ENCODE measurements at places on chromosomes 4 and X.
A peak's percentile ranks its signal among the peaks of the same experiment; 100 is the strongest.

DNA sequence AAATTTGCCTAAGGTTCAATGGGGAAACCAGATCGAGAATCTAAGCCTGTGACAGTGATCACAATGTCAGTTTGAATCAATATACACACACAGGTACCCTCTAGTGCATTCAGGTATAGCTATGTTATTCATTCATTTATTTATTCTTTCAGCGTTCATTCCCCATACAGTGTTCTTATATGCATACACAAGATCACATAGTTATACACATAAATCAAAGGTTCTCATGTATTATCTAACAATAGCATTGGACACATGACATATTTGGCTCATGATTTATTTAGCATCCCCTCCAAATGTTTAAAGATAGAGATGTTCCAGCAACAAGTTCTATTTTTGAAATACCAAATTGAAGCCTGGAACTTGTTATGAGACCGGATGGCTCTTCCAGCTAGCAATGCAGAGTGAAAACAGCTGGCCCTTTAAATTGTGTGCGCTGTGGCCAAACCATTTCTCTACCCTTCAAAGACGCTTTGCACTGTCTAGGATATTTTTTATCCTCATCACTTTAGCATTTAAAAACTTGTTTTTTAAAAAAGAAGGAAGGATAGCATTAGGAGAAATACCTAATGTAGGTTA is 131.0 kb downstream of the ATXN3L start:
- no peak for DNase-seq

GRCh38 chr4:161817914-161818313 is 345.9 kb downstream of the FSTL5 start:
- no peak for DNase-seq

DNA sequence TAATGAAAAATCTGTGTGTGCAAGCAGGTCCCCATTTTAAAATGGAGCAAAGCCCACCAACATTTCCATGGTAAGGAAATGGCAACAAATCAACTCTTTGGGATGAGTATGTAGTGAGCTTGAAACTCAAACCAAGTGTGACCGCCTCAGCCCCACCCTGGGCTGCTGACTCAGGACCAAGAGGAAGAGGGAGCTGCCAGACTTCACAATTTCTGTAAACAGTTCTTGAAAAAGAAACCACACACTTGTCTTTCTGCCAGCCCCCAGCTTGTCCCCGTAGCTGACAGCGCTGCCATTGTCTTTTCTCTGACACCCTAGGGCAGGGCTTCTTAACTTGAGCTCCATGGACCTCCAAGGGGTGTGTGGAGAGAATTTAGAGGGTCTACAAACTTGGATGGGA is 10.3 kb downstream of the RTL5 start:
- peak; percentile 56 for DNase-seq

GRCh38 chr4:3314706-3315260 is 22.0 kb downstream of the RGS12 start:
- DNase-seq: no peak

DNA sequence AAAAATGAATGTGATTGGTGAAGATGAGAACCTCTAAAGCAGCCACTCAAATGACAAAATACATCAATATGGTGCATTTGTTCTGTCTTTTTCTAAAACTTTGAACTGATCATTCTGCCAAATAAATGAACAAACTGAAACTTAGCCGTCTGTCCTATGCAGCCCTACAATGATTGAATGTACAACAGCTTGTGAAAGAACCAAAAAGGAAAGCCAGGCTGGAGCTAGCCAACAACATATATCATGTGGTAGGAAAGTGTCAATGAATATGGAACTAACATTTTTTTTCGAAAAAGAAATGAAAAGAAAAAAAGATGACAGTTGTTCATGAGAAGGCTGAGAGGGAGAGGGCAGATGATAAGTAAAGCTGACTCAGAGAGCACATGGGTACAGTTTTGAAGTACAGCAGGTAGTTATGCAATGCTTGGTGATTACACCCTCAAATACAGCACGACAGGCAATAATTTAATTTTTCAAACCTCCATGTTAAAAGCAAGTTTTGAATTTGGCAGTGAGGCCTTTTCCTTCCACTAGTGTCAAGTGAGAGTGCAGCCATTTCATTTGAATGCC is 21.2 kb upstream of the SLC7A11 start:
- DNase-seq: no peak

- DNase-seq: peak; percentile 4
Observed at GRCh38 chr4:74874753-74875367, 58.1 kb upstream of the PARM1 start.

DNA sequence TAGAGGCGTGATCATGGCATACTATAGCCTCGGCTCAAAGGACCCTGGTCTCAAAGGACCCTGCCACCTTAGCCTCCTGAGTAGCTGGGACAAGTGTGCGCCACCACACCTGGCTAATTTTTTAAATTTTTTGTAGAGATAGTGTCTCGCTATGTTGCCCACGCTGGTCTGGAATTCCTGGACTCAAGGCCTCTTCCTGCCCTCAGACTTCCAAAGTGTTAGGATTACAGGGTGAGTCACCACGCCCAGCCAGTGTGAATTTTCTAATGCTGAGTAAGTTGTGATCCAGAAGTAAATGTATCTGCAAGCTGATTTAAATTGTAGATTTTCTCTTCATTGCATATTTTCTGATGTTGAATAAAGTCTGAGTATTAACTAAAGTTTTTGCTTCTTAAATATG is 2.6 kb upstream of the ZNF674 start:
- no peak for DNase-seq

DNA sequence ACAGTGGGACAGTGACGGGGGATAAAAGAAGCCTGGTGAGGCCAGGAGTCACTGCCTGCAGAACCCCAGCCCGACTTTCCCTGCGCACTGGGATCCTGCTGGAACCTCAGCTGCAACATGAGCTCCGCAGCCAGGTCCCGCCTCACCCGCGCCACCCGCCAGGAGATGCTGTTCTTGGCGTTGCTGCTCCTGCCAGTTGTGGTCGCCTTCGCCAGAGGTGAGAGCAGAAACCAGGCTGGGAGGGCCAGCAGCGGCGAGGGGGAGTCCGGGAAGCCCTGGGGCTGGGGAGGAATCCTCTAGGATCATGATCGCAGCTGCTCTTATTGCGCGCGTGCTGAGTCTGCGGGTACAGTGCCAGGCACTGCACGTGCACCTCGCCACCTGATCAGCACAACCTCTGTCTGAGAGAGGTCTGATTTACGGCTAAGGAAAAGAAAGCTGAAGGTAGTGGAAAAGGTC is at the start of gene PF4V1:
Gene PF4V1, plus strand, starts transcription at position 51 of the 459 bp plus-strand sequence. Its CDS starts 67 bp downstream, at position 118.
- DNase-seq: no peak

GRCh38 chr4:166153548-166153947 is 280.5 kb downstream of the TLL1 start:
- DNase-seq: no peak

DNA sequence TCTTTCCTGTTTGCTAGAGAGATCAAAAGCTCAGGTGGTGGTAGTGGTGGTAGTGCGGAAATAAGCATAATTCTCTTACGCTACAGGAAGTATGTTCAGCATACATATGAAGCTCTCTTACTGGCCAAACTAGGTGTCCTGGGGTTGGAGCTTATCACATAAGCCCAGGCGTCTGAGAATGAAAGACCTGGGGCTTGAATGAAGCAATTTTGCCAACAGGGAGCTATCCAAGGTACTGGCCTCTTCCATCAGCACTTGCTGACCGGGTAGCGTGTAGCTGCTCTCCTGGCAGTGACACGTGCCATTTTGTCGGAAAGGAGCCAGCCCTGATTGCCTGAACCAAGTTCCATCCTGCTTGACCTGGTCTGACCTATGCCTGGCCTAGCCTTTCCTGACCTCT is 65.9 kb upstream of the HPF1 start:
- peak; percentile 2 for DNase-seq

GRCh38 chr4:10192331-10192730 is 75.7 kb upstream of the WDR1 start:
- DNase-seq: no peak

GRCh38 chr4:17578482-17578891 is 1.5 kb downstream of the LAP3 start:
- DNase-seq: peak; percentile 17

DNA sequence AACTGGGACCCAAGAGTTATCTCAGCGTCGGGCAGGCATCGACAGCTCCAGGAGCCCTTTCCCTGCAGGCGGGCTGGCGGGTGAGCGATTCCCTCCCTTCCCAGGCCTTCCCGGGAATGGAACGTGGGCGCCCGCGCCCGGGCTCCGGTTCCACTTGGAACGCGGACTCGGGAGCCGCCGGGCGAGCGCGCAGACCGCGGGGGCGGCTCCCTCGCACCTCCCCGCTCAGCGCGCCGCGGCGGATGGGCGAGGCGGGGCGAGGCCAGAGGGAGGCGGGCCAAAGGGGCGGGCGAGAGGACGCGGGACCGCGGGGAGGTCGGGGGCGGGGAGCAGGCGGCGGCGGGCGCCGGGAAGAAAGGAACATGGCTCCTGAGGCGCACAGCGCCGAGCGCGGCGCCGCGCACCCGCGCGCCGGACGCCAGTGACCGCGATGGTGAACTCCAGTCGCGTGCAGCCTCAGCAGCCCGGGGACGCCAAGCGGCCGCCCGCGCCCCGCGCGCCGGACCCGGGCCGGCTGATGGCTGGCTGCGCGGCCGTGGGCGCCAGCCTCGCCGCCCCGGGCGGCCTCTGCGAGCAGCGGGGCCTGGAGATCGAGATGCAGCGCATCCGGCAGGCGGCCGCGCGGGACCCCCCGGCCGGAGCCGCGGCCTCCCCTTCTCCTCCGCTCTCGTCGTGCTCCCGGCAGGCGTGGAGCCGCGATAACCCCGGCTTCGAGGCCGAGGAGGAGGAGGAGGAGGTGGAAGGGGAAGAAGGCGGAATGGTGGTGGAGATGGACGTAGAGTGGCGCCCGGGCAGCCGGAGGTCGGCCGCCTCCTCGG is at the start of gene PKD2:
Gene PKD2, plus strand, starts transcription at position 332 of the 818 bp plus-strand sequence. Its CDS starts 99 bp downstream, at position 431.
- DNase-seq: peak; percentile 64

DNA sequence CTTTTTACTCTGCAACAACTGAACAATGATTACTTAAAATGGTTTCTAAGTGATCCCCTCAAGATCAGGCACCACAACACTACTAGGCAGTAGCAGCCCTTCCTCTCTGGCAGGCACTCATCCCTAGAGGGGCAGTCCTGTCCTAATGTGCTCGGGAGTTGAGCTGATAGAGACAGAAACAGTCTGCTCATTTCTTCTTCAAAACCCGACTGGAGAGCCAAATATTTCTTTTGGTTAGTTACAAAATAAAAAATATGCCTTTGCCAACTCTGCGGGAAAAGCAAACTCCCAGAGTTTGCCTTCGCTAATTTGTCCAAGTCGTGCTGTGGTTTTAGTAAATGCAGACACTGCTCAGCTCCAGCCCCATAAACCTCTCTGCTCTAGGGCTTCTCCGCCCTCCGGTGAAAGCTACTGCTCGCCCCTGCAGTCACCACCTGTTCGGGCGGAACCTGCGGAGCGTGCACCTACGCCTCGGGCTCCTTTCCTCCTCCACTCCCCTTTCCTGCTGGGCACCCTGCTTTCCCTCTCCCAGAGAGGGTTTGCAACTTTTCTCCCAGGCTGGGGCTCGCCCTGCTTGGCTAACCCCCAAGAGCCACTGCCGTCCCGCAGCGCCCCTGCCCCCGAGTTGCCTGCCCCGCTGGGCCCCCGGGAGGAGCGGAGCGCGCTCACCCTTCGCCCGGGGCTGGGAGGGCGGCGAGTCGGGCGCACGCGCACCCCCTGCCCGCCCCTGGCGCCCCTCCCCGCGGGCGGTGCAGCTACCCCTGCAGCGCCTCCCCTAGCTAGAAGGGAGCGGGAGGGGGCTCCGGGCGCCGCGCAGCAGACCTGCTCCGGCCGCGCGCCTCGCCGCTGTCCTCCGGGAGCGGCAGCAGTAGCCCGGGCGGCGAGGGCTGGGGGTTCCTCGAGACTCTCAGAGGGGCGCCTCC is at the start of gene NPNT:
Gene NPNT, plus strand, starts transcription at position 812 of the 923 bp plus-strand sequence. CDS start 182 bp downstream, outside the sequence.
- no peak for DNase-seq

GRCh38 chr4:44761306-44761705 is 35.0 kb upstream of the GNPDA2 start:
- DNase-seq: no peak

- no peak for DNase-seq
Observed at GRCh38 chrX:131317326-131317725, 28.2 kb upstream of the IGSF1 start.

DNA sequence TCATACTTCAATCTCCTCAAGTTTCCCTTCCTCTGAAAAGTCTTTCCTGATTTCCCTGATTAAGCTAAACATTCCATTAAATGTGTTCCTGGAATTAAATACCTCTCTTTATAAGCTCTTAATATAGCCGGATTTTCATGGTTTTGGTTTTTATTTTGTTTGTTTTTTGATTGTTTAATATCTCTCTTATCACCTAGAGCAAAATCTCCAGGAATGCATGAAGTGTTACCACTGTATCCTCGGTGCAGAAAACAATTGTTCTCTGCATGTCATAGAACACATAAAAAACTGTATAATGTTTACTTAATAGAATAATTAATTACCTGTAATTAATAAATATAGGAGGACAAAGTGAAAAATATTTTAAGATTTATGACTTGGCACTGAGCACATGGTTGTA is 86.2 kb downstream of the PCDH18 start:
- DNase-seq: no peak
